Muscle of arm (tissue), 14 donors: ENCODE measurements at places on chromosomes 2 and 18. TPM values are rescaled to one million over a fixed set of nuclear protein-coding genes. Genes with fewer than 3 reads are reported as not detected.

DNA sequence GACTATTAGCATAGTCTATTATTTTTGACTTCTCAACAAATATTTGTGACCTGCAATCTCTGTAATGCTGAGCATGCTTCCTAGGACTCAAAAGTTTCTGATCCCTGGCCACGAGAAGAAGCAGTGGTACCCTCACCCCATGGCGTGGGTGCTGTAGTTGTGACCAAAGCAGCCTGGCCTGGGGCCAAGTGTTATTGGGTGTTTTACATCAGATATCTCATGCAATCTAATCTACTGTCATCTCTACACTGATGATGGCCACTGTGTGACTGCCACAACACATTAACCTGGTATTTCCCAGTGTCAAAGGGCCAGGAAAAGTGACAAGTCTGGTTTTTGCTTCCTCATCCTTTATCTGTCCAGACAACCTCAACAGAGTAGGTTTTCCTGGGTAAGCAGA lies 80.8 kb upstream of the WIPF1 start:
- no peak for DNase-seq

DNA sequence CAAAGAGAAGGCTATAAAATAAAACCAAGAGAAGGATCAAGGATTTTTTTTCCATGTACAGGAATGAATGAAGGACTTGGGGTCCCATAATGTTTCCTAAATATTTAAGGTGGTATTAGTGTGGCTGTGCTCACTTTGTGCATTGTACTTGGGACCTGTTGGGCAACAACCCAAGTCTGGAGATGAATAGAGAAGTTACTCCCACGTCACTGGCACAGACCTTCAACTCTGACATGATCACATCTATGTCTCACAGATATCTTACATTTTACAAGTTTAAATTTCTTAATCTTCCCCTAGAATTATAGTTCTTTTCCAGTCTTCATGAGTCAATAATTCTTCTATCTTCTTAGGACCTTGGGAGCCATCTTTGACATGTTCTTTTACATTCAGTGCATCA lies 133.4 kb downstream of the PLCL1 start:
- no peak for DNase-seq

DNA sequence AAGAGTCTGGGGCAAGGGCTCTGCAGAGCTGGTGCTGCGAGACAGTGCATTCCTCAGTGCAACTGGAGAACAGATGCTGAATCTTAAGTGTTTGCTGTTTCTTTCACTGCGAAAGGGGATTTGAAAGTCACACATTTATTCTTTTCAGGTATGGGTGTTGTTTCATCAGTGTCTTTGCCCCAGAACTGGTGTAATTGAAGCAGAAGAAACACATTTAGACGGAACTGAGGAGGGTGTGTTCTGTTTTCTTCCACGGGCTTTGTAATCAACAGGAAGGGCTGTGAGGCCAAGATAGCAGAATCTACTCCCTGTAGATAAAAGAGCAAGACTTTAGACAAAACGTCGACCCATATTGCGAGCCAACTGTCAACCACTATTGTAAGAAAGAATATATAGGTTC lies 151.9 kb downstream of the EPHA4 start:
- DNase-seq: no peak

DNA sequence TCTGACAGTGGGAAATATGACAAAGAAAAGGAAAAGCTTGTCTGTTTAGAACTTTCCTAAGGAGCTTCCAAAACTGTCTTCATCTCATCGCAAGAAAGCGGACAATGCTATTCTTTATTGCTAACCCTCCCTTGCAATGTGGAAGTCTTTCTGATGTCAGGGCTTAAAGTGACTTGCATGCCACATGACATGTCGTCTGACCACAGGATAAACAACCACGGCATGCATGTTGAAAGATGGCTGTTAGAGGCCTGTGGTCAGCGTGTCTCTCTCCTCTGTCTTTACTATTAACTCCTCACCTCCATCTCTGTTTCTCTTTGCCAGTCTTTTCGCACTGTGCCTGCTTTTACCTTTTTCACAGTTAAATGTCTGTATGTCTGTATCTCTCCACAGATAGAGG lies 389.8 kb downstream of the LNPK start:
- no peak for DNase-seq

DNA sequence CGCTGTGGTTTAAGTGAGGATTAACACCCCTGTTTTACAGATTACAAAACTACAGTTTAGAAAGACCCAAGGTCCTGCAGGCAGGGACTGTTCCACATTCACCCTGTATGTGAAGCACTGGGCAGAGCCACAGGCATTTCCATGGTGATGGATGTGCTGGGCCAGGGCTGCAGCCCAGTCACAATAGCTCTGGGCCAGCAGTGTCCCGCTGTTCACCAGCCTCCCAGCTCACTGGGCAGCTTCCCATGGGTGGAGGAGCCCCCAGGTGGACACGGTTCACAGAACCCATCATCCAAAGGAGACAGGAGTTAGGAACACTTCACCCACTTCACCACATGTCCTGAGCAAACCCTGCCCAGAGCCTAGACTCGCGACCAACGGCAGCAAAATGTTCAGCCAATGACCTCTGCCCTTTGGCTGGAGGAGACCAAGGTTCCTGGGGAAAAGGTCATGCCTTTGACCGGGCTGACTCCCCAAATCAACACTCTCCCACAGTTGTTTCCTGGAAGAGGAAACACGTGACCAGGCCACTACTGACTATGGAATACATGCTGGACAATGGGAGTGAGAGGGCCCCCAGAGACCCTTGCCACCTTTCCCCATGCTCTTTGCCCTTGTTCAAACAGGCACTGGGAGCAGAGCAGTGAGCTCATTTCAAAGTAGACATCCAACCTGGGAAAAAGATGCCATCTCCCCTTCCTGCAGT lies 28.0 kb upstream of the SLC35F6 start:
- DNase-seq: no peak

DNA sequence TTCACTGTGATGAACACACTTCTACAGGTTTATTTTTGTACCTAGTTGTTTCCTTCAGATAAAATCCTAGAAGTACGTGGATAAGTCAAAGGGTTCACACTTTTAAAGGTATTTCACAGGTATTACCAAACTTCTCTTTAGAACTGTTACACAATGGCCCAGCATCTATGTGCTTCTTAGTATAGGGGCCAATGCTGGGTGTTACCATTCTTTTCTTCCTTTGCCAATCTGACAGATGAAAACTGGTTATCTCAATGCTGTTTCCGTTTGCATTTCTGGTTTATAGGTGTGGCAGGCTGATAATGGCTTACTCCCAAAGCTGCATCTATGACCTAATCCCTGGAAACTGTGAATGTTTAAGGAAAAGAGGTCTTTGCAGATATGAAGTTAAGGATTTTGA lies 2.8 kb upstream of the TCF7L1 start:
- DNase-seq: no peak

GRCh38 chr2:185952100-185952499 lies 213.5 kb downstream of the FSIP2 start:
- no peak for DNase-seq

GRCh38 chr18:68733707-68734106 lies 18.8 kb upstream of the TMX3 start:
- no peak for DNase-seq

DNA sequence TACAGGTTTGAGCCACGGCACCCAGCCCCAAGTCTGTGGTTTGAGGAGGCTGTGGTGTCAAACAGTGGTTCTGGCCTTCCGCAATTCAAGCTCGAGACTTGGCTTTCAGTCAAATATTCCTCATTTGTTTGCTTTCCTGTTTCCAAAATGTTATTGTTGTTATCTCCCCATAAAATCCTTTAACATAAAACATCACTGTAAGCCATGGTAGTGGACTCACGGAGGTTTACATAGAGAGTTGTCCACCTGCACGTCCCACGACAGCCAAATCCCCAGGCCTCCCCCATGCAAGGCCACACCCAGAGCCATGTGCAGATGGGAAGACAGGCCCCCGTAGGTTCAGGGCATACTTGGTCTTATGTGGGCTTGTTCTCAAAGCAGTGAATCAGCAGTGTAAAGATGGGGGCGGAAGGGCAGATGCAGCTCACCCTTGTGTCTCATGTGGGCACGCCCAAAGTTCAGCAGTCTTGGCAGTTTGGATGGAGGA lies 18.9 kb upstream of the ST3GAL5 start:
- DNase-seq: no peak

DNA sequence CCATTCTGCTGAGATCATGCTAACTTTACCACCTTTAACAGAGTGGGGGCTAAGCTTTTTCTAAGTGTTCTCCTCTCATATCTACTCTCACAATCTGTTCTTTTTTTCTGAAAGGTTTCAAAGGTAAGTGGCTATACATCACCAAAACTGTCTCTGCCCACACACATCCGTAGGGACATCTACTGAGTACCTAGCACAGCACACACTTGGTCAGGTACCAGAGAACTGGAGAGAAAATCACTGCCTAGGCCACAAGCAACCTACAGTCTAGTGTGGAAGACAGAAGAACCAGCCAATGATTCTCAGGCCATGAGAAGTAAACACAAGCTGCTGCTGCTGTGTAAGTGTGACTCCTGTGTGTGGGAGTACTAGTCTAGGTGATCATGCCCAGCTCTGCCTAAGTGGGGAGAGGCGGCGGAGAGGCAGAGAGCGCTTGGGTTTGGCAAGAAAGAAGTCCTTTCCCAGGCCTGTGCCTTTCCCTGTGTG lies 176.1 kb upstream of the ZFP36L2 start:
- DNase-seq: no peak

GRCh38 chr2:231373184-231373583 lies 22.3 kb upstream of the B3GNT7 start:
- DNase-seq: no peak

Gene TRIM43
- polyA plus RNA-seq: not detected

Gene ACKR3
- 25.2 TPM for polyA plus RNA-seq

Gene MAP3K19
- polyA plus RNA-seq: not detected

Gene EVX2
- not detected for polyA plus RNA-seq

Gene RAMP1
- polyA plus RNA-seq: 24.1 TPM
